ENCODE measurements at places on chromosomes 7 and 10. TPM values are rescaled to one million over a fixed set of nuclear protein-coding genes. Genes with fewer than 3 reads are reported as not detected.

The KLF14 gene
- 0.11 TPM for total RNA-seq

DNA sequence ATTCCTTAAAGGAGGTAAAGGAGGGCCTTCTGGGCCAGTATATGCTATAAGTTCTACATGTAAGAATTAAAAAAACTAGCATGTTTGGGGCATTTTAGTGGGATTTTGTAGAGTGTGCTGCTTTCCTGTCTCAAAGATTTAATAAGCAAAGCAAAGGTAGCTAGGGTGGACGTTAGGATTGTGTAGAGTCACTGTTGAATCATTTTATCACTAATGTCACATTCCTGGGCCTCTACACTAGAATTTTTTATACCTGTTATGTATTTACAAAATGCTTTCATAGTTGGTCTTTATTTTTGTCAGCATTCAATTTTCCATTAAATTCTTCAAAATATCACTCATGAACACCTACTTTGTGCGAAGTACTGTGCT is 139.4 kb upstream of the PHYHIPL start:
- H3K4me3 ChIP-seq = no peak overlapping the region
- peaks cover 12% of the 10 kb centered on the region for H3K4me1 ChIP-seq
- H3K27ac ChIP-seq = no peak overlapping the region
- no peak for DNase-seq
- no peaks in the 10 kb centered on the region for H3K36me3 ChIP-seq

- DNase-seq = no peak
- no peaks in the 10 kb centered on the region for H3K36me3 ChIP-seq
- no peak overlapping the region for H3K27ac ChIP-seq
- no peaks in the 10 kb centered on the region for H3K27me3 ChIP-seq
Measured at GRCh38 chr10:71494476-71494875, 97.8 kb downstream of the CDH23 start.

- peaks cover 94% of the 10 kb centered on the region for H3K4me1 ChIP-seq
- peak overlapping the region; percentile 57 for H3K27ac ChIP-seq
- H3K4me3 ChIP-seq = no peak overlapping the region
- H3K27me3 ChIP-seq = no peaks in the 10 kb centered on the region
Measured at GRCh38 chr10:63256009-63256773, 123.1 kb downstream of the NRBF2 start.

GRCh38 chr7:46146454-46147255 is 225.6 kb upstream of the IGFBP3 start:
- H3K4me1 ChIP-seq = peaks cover 16% of the 10 kb centered on the region
- no peak overlapping the region for H3K27ac ChIP-seq
- H3K27me3 ChIP-seq = no peaks in the 10 kb centered on the region
- no peaks in the 10 kb centered on the region for H3K36me3 ChIP-seq
- H3K4me3 ChIP-seq = no peak overlapping the region
- DNase-seq = peak; percentile 24

The WNT2 gene
- 0.14 TPM for total RNA-seq

- no peak overlapping the region for H3K27ac ChIP-seq
- H3K4me3 ChIP-seq = no peak overlapping the region
- no peaks in the 10 kb centered on the region for H3K36me3 ChIP-seq
- DNase-seq = no peak
- no peaks in the 10 kb centered on the region for H3K27me3 ChIP-seq
- H3K4me1 ChIP-seq = no peaks in the 10 kb centered on the region
Measured at GRCh38 chr7:85454904-85455303, 268.0 kb upstream of the SEMA3D start.

DNA sequence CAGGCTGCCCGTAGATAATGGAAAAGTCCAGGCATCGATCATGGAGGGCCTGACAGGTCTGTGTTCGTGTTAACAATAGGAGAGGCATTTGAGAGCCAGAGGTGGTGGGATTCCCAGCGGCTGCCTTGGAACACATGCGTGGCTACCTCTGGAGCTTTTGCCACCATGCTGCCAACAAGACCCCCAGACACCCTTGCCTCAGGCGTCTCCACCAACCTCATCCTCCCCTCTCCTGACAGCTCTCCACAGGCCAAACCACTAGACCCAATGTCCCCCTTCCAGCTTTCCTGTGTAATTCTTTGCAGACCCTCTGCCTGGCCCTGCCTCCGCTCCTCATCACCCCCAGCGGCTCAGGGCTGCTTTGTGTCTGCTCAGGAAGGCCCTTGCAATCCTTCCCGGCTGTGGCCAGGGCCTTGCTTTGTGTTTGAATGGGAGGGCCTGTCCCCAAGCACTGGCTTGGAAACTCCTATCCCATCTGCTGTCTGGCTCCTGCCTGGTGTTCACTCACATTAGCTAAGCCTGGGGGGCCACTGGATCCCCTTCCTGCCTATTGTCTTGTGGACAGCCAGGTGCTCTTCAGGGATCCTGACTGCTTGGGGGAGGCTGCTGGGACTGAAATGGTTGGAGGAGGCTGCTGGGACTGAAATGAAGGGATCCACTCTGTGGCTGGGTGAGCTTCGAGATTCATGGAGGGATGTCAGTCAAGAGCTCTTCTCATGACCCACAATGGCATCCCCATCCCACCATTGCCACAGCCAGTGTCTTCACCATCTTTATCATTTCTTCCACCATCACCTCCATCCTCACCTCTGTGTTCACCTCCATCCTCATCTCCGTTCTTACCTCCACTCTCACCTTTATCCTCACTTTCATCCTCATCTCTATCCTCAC is 60.8 kb upstream of the ELN start:
- H3K4me1 ChIP-seq = no peaks in the 10 kb centered on the region
- peaks cover 7% of the 10 kb centered on the region for H3K27me3 ChIP-seq
- no peak overlapping the region for H3K4me3 ChIP-seq
